ENCODE measurements at places on chromosomes 12 and 14.

DNA sequence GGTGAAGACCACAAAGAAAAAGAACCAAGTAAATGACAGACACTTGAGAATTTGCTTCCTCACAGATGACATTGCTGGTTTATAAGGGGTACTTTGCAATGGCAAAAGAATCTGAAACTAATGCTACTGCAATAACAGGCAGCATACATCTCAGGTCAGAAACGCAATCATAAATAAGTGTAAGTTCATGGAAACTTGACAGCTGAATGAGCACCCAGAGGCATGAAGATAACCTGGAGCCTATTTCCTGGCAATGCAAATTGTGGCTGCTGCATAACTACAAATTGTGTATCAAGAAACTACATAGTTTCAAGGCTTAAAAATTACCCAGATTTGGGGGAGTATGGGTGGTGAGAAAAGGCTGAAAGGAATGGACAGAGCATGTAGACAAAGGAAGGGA lies 8.5 kb upstream of the MYO1A start:
- no peak for DNase-seq

GRCh38 chr12:132307976-132308852 lies 21.2 kb downstream of the GALNT9 start:
- no peak for DNase-seq

GRCh38 chr14:90274808-90275457 lies 18.6 kb downstream of the PSMC1 start:
- DNase-seq = peak; percentile 58

DNA sequence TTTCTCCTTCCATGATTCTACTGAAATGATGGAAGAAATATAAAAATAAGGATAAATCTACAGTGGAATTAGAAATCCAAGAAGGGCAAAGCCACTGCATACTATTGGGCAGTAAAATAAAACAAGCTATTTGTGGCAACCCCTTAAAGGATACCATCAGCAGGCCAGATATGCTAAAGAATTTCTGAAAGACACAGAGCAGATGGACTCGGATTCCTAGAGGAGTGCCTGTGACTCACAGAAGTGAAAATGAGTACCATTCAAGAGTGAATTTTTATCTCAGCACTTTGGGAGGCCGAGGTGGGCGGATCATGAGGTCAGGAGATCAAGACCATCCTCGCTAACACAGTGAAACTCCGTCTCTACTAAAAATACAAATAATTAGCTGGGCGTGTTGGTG lies 318.1 kb downstream of the LRIG3 start:
- DNase-seq = no peak

- no peak for DNase-seq
These were observed 256.5 kb upstream of the KRR1 start for GRCh38 chr12:75767957-75768356.

GRCh38 chr12:132827763-132828703 lies 636 bp downstream of the GOLGA3 start:
- peak; percentile 75 for DNase-seq

GRCh38 chr12:2009623-2010022 lies 5.4 kb upstream of the DCP1B start:
- no peak for DNase-seq

DNA sequence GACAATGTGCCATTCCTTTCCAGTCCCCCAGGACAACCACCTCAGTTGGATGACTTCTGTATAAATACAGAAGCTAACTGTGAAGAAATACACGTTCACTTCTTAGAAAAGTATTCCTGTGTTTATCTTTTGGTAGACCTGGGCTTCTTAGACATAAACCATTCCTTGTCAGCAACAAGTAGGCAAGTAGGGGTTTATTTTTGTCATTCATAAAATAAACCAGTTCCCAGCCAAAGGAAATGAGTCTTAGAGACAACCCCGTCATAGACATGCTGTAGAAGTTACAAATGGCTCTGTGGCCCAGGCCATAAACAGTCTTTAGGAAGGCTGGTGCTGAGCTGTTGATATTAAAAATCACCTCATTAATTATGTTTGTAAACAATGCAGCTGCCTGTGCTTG lies 243.2 kb downstream of the SPTSSA start:
- DNase-seq = no peak

GRCh38 chr14:40292664-40293063 lies 860.4 kb upstream of the FBXO33 start:
- DNase-seq = no peak

DNA sequence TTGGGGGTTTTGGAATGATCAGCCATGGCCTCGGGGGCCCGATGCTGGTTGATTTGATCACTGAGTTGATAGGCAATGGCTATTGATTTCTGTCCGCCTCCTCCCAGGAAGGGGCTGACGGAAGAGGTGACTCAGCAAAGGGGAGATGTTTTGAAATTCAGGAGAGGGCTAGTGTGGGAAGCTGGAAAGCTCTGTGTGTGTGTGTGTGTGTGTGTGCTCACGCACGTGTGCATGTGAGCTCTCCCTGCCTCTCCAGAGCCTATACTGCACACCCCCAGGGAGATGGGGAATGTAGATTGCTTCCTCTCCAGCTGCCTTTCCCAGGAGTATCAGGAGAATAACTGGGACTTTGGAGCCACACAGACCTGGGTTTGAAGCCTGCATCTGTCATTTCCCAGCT lies 184.9 kb upstream of the MYL2 start:
- DNase-seq = no peak

GRCh38 chr14:75379246-75379929 lies 48.4 kb upstream of the JDP2 start:
- DNase-seq = no peak

- no peak for DNase-seq
These were observed 5.3 kb downstream of the KCNH3 start for GRCh38 chr12:49543914-49544815.

GRCh38 chr12:50221228-50222008 lies 54.2 kb upstream of the CERS5 start:
- DNase-seq = peak; percentile 43

- DNase-seq = no peak
These were observed 56.1 kb downstream of the CDC42BPB start for GRCh38 chr14:103001226-103001625.

DNA sequence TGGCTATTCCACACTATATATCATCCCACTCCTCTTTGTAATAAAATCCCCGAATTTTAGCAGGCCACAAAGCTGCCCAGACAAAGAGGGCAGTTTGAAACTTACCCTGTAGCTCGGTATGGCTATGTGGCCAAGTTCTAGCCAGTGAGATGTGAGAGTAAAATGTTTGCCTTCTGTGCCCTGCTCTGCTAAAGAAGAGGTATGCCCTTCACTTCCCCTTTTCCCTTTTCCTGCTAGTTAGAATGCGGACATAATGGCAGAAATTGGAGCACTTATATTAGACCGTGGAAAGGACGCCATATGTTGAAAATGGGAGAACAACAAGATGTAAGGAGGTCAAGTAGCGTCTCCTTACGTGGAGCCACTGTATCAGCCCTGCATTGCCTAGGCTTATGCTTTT lies 11.5 kb upstream of the CCDC91 start:
- no peak for DNase-seq

DNA sequence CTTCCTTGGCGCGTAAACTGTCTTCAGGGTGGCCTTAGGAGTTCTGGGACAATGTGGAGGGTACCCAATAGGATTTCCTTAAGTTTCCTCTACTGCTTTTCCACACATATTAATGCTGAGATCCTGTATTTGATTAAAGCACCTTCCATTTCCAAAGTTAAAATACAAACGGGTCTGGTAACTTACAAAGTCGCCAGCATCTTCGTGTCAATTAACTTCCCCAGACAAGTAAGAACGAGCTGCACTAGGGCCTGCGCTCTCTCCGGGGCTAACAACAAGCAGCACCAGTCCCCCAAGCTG lies 130.9 kb downstream of the NDUFA12 start:
- DNase-seq = no peak

DNA sequence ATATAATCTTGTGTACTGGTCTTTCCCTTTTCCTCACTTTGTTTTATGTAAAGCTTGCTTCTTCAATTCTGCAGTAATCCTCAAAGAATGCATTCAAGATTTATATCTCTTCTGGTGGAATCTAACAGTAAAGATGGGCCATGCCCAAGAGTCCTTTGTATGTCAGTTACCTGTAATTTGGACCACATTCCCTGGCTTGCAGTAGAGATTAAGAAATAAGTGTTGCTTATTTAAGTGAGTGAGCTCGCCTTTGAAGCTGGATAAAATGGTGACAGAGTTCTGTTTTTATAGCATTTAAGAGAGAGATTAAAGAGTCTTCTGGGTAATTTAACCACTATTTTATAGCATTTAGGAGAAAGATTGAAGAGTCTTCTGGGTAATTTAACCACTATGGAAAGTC lies 262.1 kb upstream of the ATP2B1 start:
- no peak for DNase-seq

GRCh38 chr12:608921-609320 lies 54.3 kb downstream of the NINJ2 start:
- DNase-seq = no peak

DNA sequence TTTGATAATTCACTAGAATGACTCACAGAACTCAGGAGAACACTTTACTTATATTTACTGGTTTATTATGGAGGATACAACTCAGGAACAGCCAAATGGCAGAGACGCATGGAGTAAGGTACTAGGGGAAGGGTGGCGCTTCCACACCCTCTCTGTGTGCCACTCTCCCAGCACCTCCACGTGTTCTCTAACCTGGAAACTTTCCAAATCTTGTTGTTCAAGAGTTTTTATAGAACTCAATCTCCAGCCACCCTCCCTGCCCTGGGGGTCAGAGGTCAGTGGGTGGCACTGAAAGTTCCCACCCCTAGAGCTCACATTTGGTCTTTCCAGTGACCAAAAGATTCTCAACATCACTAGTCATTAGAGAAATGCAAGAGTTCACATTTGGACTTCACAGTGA lies 13.2 kb downstream of the TRIM9 start:
- DNase-seq = no peak

DNA sequence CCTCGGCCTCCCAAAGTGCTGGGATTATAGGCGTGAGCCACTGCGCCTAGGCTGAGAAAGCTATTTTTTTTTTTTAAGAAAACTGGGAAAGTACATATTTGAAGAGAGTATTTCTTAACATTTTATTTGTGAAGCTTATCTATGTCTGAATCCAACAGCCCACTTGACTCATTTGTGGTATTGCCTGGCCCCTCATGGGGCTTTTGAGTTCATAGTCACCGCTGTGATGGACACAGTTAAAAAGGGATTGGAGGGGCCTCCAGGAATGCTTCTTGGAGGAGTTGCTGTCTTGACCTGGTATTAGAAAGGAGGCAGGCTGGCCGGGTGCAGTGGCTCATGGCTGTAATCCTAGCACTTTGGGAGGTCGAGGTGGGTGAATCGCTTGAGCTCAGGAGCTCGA lies 26.5 kb downstream of the BCL7A start:
- no peak for DNase-seq

GRCh38 chr12:18165889-18166288 lies 75.9 kb upstream of the RERGL start:
- no peak for DNase-seq

- DNase-seq = peak; percentile 53
These were observed 69.4 kb upstream of the ACTN1 start for GRCh38 chr14:69048456-69048855.

GRCh38 chr12:96769400-96769799 lies 137.7 kb upstream of the NEDD1 start:
- no peak for DNase-seq

- DNase-seq = no peak
These were observed 156.3 kb upstream of the LRIG3 start for GRCh38 chr12:59076622-59077021.

DNA sequence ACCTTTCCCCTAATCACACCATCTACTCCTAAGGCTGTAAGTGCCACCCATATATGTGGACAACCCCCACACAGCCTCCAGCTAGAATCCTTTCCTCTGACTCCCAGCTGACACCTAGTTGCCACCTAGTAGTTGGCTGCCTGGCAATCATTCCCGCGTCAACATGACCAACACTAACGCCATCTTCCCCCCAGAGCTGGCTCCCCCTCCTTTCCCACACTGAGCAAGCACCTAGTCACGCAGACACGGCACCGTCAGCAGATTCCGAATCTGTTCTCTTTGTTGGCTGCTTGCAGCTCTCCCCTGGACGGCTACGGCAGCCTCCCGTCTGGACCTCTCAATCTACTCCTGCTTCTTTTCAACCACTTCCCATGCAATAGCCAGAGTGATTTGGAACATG lies 27.7 kb downstream of the UBR7 start:
- peak; percentile 96 for DNase-seq

- DNase-seq = no peak
These were observed 16.5 kb downstream of the PTGES3 start for GRCh38 chr12:56671608-56672007.

- no peak for DNase-seq
These were observed 17.2 kb downstream of the TTC9 start for GRCh38 chr14:70658899-70659298.

DNA sequence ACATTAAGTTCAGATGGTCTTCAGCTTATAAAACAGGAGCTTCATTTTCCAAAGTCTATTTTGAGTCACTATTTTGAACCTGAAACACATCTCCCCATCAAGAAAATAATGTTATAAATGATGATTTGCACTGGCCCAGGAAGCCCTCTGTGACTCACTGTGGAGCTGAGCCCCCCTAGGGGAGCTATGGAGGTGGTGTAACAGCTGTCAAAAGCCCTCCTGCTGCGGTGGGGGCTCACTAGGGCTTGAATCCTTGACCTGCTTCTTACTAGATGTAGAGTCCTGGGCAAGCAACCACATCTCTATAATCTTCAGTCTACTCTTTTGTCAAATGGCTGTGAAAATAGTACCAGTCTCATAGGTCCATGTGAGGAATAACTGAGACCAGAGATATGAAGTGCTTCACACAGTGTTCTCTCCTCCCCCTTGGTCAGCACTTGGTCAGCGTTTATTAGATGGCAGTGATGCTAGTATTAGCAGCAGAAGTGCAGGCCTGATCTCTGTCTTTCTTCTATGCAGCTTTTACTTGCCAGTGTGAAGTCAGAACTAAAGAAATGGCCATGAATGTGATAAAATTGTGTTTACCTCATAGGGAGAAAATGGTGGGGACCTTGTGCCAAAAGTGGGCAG lies 83.4 kb downstream of the RTN1 start:
- no peak for DNase-seq

- DNase-seq = peak; percentile 81
These were observed 105.8 kb downstream of the BMP4 start for GRCh38 chr14:53850714-53851296.

DNA sequence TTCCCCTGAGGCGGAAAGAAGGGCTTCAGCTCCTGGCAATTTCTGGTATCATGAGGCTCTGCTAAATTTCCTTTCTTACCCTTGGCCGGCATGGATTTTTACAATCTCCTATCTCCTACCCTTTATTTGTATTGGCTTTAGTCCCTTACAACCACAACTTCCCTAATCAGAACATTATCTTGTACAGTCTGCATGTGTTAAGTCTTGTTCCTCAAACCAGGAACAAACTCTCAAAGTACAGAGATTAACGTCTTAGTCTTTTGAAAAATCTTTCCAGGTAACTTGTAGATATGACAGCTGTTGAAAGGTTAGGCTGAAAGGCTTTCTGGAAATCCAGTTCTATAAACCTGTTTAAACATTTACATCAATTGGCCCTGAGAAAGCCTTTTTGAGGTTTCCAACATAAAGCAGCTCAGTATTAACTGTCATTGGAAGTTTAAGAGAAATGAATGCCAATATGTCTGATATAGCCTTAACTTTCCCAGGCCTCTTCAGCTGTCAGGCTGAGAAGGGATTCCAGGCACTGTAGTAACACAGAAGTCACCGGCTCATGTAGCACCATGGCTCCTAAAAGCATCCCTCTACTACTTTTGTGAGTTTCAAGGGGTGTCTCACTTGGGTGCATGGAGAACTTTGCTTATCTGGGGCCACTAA lies 360.5 kb downstream of the FUT8 start:
- no peak for DNase-seq

All from kidney tubule cell (primary cell).